ENCODE measurements at places on chromosomes 3 and 15.

- DNase-seq, result no peak
Measured at GRCh38 chr15:65638109-65638508, 16.4 kb downstream of the SLC24A1 start.

- DNase-seq, result no peak
Measured at GRCh38 chr3:144548346-144548745, 576.7 kb downstream of the DIPK2A start.

DNA sequence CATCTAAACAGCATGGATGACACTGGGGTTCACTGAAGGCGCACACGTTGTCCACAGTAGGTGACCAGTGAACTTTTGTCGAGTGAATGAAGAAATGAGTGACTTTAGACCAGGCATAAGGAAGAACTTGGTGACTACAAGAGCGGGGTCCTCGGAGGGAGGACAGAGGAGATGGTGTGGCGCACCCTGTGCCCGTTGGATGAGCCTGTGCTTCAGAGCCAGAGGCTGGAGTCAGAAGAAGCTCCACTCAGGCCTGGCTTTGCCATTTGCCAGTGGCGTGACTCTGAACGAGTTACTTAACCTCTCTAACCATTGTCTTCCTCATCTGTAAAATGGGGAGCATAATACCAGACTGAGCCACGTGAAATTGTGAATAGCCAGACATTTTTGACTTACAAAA is 42.2 kb downstream of the MUC4 start:
- no peak for DNase-seq

DNA sequence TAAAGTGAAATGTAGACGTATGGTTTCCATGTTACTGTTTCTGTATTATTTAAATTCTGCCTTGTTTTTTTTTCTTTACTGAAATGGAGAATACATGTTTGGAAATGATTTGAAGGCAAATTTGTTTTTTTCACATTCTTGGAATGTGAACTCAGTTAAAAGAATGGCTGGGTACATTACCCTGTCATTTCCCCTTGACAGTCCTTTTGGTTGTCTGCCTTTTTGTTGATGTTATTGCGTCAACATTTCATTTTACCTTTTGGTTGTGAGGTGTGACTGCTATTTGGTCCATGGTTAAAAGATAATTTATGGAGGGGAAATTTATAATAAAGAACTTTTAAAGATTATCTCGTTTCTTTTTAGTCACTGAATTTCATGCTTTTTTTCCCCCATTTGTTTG is 3.2 kb upstream of the GPR171 start:
- DNase-seq, result no peak

- no peak for DNase-seq
Measured at GRCh38 chr15:86773736-86774135, 694.1 kb downstream of the AGBL1 start.

GRCh38 chr3:1117843-1118473 is 25.1 kb downstream of the CNTN6 start:
- DNase-seq, result no peak

DNA sequence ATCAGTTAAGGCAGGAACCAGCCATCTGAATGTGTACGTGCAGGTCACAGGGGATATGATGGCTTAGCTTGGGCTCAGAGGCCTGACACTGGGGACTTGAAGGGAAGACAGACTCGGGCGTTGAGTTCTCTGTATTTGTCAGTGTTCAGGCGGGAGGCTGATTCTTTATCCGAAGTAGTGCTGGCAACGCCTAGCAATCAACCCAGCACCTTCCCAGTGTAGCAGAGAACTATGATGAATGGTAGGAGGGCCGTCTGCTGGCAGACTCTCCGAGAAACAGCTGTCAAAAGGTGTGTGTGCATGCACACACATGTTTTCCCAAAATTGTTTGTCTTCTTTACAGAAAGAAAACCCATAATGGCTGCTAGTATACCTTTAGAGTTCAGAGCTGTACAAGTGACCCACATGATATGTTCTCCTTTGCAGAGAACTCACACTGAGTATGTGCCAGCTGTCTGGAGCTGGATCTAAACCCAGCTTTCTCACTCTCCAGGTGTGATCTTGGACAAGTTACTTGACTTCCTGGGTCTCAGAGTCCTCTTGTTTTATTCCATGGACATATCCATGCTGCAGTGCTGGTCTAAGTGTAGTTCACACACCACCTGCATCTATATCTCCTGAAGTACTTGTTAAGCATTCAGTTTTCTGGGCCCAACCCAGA is 74.5 kb upstream of the LARS2 start:
- DNase-seq, result no peak

Data from tibial nerve (tissue), 4 donors.